ENCODE measurements at places on chromosomes 2 and 18. TPM values are rescaled to one million over a fixed set of nuclear protein-coding genes. Genes with fewer than 3 reads are reported as not detected.

Gene RIT2
- polyA plus RNA-seq = not detected

Gene FAM237A
- polyA plus RNA-seq = not detected

Gene FZD7
- polyA plus RNA-seq = 45.1 TPM

Gene ALKAL2
- polyA plus RNA-seq = 7.5 TPM

Gene FABP1
- 0.22 TPM for polyA plus RNA-seq

Gene BOLL
- polyA plus RNA-seq = not detected

Gene YES1
- polyA plus RNA-seq = 56.1 TPM

Gene SERPINB10
- not detected for polyA plus RNA-seq

Gene RPRM
- 0.58 TPM for polyA plus RNA-seq

Gene SPDYA
- 4.0 TPM for polyA plus RNA-seq

Gene IL1F10
- not detected for polyA plus RNA-seq

Gene MYO1B
- 220 TPM for polyA plus RNA-seq

Gene HS1BP3
- polyA plus RNA-seq = 14.3 TPM

Gene CD207
- polyA plus RNA-seq = not detected

Gene CD8B2
- polyA plus RNA-seq = 0.93 TPM

Gene DSG2
- 29.9 TPM for polyA plus RNA-seq

GRCh38 chr2:174544156-174544555 lies 53.4 kb downstream of the WIPF1 start:
- no peak for DNase-seq

DNA sequence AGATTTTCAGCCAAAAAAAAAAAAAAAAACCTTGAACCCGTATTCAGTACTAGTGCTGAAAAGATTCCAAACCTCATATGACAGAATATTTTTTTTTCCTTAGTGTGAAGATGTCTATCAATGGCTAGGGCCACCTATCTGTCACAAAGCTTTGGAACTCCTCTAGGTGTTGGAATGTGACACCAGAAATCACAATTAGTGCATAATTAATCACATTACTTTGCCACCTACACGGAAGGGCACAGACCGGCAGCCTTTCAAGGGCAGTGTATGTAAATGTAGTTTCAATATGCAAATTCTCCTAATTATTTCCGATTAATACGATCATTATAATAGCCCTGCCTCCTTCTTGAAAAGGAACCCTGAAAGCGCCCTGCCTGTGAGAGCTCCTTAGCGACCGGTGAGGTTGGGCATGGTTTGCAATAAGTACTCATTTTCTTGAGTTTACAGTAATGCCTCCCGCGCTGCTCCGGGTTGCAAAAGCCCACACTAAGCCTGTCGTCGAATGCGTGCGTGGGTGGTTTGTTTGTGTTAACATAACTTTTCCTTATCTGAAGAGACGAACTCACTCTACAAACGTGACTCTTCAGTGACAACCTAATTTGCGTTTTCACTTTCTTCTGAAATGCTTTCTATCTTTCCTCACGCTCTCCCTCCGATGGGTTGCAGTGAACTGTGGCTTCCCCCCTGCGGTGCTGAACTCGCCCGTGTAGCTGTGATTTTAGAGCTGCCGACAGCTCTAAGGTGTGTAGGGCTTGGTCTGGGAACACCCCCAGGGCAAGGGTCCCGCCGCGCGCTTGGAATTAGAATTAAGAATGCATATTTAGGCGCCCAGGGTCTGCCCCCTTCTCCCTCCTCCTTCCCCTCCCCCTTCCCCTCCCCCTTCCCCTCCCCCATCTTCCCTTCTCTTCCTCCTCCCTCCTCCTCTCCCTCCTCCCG lies 765 bp upstream of the ID2 start:
- peak; percentile 62 for DNase-seq

DNA sequence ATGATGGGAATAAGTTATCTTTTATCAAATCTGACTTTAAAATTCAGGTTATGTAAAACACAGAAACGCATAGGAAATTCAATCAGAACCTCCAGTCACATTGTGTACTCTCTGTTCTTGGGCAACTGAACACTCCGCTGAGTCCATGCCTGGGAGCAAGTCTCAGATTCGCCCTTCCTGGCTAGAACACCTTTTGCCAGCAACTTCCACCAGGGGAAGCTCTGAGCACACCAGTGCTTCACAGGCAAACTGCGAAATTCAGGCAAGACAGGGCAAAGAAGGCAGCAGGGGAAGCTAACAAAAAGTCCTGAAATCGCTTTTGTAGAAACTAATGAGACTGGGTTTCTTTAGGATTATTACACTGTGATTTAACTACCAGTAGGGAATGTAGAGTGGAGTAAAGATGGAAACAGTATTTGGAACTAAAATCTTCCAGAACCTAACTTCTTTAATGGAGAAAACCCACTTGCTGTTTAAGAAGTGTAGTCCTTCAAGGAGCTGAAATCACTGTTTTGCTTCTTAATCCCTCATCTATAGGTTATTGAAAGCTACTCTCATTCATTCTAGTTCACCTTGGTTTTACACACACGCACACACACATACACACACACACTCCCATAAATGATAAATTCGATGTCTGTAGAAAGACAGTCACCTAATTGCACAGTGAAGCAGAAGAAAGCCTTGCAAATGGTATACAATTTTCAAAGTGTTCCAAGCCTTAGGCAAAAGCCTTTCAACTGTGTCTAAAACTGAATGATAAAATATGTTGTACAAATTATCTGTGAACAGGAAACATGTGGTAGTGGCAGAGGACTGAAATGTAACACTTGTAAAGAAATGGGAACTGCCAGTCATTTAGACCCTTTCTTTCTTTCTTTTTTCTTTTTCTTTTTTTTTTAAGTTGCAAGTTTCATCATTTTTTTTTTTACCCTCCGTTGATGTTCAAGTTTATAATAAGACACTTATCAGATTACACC lies 214.5 kb downstream of the TMEM182 start:
- peak; percentile 48 for DNase-seq

GRCh38 chr2:160201849-160202539 lies 1.9 kb upstream of the ITGB6 start:
- DNase-seq = no peak

DNA sequence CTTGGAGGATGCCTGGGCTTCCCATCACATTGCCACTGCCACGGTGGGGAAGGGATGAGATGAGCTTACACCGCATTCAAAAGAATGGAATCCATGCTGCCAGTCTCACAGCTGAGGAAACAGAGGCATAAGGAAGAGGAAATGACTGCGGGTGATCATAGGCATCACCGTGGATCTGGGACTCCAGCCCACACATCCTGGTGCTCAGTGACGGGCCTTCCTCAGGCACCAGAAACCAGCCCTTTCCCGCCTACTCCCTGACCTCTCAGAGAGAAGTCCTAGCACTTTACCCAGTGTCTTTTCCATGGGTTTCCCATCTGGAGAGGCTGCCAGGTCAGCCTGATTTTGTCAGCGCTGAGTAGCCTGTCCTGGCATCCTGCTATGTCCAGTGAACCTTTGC lies 5.3 kb upstream of the PLB1 start:
- no peak for DNase-seq

DNA sequence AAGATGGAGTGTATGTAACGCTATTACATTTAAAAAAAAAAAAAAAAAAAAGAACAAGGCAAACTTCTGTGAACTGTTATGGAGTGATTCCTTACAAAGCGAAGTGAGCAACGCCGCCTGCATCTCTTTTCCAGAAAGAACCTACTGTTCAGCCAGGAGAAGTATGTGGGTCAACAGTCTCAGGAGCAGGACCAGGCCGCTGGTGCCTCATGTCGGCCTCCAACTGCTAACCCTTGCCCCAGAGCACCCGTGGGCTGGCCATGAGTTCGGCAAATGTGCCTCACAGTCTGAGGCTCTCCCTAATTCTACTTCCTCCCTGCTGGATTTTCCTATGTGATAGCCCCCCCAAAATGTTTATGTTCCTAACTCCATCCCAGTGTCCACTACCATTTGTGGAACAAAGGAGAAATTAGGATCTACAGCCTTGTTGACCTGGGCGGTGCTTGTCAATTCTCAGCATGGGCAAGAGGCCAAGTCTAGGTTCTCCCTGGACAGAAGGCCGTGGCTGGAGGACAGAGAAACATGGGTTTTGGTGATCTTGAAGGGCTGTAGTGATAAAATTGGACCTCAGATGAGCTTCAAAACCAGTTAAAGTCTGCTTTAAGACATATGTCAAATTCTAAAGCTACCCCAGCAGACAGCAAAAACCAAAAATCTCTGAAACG lies 15.9 kb downstream of the FAM168B start:
- no peak for DNase-seq

DNA sequence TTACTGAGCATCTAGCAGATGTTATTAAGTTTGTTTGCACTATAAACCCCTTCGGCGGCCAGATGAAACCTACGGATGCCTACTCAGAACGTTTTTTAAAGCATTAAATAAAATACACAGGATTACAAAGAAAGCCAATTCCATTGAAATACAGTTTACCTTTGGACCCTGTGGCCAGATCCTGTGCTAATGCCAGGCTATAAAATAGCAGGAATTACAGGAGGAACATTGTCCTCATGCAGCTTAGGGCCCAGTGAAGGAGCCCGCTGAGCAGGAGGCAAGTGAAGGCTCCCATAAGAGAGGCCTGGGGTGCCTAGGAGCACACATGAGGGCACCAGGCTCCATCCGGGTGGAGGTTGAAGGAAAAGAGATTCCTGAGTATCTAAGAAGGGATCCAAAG lies 310.4 kb downstream of the MTX2 start:
- DNase-seq = no peak

- DNase-seq = no peak
Measured at GRCh38 chr2:215799194-215799593, 214.2 kb downstream of the MREG start.

DNA sequence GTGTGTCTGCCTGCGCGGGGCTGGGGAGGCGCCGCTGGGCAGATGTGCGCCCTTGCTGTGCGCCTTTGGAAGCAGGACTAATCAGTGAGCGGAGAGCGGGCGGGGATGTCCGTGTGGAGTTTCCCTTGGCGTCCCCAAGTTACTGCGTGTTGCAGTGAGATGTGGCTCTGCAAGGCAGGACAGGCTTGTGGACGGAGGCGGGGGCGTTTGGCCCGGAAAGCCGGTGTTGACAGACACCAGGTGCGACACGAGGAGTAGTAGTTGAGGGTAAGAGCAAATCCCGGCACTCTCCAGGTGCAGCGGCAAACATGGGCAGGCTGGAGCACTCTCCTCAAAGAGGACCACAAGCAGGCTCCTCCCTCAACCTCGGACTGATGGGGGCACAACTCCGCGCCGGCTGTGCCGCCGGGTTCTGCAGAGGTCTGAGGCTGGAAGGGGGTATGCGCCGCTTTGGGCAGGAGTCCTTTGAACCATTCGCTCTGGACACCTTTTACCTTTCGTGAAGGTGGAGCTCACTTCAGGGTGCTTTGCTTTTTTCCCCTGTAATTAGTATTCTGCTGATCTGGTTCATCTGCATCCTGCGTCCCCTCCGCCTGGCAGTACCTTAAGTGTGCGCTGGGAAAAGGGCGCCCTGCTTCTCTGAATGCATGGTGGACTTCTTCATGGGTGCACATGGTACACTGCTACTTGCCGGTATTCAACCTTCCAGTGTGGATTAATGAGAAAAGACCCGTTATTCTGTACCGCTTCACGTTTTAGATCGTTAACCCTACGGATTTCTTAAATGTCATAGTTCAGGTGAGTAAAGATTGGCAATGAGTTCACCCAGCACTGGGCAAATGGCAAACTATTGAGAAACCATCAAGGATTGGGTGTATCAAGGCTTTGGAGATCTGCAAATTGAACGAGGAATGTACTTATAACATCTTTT lies 608 bp downstream of the CDH7 start:
- DNase-seq = no peak

- DNase-seq = no peak
Measured at GRCh38 chr2:20352230-20352578, 1.6 kb upstream of the PUM2 start.

- no peak for DNase-seq
Measured at GRCh38 chr2:76467326-76467725, 756.6 kb upstream of the GCFC2 start.

- DNase-seq = peak; percentile 78
Measured at GRCh38 chr18:37564711-37565100, 892 bp downstream of the CELF4 start.

GRCh38 chr18:45046228-45046627 lies 365.5 kb downstream of the SETBP1 start:
- DNase-seq = no peak

GRCh38 chr2:223232285-223232684 lies 180.3 kb downstream of the KCNE4 start:
- DNase-seq = no peak

DNA sequence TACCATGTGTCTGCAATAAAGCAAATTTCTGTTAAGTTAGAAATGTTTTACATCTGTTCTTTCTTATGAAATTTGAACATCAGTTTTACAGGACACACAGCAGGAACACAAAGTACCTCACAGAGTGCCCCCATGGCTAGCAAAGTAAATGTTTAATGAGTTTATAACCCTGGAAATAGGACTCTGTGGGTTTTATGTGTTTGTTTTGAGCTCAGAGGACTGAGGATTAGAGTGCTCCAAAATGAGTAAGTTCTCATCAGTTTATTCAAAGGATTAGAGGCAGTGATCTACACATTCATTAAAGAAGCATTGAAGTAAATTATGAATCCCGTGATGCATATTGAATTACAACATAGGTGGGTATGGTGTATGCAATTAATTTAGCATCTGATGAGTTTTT lies 281.8 kb downstream of the GULP1 start:
- DNase-seq = no peak

- no peak for DNase-seq
Measured at GRCh38 chr2:120344976-120345581, 857 bp upstream of the INHBB start.

DNA sequence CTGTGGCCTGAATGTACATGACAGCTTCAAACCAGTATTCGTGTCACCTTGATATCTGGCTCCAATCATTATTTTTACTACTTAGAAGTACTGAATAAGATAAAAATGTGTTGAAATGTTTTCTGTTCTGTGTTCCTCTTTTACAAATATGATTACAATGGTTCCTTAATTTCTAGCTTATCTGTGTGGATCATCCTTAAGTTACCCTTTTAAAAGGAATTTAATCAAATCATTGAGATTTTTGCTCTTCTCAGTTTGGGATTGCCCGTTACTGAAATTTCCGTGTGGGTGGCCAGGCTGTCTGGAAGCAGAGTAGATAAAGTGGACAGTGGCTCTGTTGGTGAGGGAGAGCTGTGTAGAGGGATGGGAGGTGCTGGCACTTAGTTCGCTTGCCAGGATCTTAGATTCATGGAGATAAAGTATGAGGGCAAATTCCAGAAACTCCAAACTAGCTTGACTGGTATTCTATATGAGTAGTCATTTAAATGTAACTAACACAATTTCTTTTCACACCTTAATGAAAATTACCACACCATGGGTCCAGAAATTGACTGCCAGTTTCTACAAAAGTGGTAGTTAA lies 27.4 kb upstream of the SAG start:
- DNase-seq = no peak

GRCh38 chr2:137644731-137645130 lies 319.5 kb upstream of the HNMT start:
- DNase-seq = no peak

GRCh38 chr2:1585635-1586034 lies 158.7 kb downstream of the PXDN start:
- DNase-seq = no peak

DNA sequence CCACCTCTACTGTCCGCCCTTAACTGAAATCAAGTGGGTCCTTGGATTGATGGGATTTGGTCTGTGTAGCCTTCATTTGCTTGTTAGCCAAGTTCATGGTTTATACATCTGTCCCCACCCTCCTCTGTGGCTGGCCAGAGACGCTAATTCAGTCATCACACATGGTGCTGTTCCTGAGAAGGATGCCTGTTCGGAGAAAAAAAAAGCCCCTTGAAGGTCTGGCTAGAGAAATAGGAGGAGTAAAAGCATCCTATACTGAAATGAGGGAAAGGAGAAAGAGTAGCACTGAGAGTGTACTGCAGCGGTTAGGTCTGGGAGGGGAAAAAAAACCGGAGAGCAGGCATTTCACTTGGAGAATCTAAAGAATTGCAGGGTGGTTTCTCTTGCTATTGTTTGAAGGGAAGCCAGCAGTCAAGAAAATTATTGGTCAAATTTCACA lies 180.6 kb upstream of the EPAS1 start:
- DNase-seq = no peak
